Karpas-422 (cell line): ENCODE measurements at places on chromosomes 4 and X.
A peak's percentile ranks its signal among the peaks of the same experiment; 100 is the strongest.

- no peak for DNase-seq
Measured at GRCh38 chr4:54553001-54553400, 104.8 kb upstream of the KIT start.

- no peak for DNase-seq
Measured at GRCh38 chr4:165394275-165394674, 15.5 kb downstream of the CPE start.

DNA sequence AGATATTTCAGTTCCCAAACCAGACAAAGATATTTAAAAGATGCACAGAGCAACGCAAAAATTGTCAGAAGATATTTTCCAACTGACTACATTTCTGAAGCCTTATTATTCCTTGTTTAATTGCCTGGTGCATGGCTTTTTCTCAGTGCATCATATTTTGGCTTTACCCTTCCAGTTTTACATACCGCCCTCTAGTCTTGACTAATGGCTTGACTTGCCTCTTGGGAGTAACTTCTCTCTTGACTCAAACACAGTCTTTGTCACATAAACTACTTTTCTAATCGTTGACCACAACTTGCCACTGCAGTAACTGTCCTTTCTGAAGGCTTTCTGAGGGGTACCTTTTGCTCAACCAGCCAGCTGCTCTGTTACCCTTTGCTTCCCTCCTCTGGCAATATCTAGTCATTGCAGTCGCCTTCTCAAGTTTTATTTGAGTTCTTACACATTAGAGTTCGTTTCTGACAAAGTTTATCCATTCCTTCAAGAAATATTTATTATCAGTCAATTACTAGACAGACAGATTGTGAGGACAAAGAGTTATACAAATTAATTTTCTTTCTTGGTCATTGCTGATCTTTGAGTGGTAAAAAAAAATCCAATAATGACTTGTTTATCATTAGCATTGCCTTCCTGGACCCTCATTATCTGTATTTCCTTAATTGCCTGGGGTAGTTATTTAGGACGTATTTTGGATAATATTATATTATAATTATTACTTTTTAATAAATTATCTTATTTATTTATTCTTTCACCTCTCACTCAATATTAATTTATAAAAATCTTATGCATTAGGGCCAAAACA lies 506.9 kb upstream of the PCDH10 start:
- peak; percentile 86 for DNase-seq

DNA sequence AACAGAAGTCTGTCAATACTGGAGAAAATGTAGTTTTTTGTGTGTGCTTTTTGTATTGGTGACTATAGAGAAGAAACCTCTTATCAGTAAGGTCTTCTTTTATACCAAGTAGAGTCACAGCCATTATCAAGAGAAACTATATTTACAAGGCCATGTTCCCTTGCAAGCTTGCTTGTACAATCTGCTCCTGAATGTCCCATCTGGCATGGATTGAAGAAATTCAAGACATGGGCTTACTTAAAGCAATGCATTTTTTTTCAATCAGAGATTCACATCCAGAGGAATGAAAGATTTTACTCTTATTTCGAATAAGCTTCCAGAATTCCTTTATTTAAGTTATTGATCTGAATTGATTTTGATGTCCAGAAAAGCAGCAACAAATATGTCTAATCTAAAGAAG lies 537.3 kb upstream of the RPS6KA3 start:
- DNase-seq = no peak

- no peak for DNase-seq
Measured at GRCh38 chrX:70134116-70134477, 850 bp downstream of the IGBP1 start.

DNA sequence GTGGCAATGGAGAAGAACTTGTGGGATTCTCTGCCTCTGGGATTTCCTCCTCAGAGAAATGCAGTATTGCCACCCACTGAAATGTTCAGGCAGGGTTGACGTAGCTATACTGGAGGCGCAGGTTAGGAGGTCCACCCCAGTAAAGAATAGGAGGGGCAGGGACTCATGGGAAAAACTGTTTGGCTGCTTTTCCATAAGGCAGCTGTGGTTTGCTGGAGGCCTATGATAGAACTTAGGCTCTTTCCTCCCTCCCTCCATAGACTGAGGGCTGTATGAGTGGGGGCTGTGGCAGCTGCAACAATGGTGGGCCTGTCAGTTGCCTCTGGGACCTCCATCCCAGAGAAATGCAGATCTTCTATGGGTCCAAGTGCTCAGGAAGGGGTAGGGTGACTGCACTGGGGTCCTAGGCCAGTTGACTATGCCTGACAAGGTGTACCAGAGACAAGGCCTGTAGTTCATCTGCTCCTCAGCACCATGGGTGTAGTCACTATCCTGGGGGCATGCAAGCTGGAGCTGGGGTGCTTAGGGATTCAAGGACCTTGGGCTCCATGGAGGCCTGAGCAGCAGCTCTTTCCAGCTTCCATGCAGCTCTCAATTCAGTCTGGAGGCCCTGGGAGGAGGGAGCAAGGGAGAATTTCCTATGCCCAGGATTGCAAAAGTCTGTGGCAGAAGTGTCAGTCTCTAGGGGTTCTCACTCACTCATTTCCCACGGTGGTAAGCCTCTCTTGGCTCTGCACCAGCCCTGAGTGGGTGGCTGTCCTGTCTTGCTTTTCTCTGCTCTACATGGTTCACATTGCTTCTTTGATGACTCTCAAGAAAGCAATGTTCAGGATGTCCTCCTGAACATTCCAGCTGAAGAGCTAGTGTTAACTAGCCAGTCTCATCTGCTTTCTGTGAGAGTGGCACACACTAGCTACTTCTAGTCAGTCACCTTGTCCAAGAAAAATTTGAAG lies 353.0 kb downstream of the IDS start:
- DNase-seq = no peak

GRCh38 chrX:93985344-93986307 lies 311.6 kb downstream of the FAM133A start:
- no peak for DNase-seq

DNA sequence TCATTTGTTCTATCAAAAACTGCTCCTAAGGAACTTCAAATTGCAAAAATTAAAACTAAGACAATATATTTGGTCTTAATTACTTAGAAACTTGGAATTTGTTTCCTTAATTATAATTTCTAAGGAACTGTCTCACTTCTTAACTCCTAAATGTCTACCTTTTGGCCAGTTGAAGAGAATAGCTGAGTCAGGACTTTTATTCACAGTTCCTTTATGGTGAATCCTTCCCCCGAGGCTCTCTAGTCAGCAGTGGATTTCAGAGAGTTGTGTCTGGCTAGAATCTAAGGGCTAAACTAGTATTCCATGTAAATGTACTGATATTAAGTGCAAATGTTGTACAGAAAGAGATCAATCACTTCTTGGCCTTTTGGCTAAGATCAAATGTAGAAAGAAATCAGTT lies 69.3 kb downstream of the AMMECR1 start:
- DNase-seq = no peak

DNA sequence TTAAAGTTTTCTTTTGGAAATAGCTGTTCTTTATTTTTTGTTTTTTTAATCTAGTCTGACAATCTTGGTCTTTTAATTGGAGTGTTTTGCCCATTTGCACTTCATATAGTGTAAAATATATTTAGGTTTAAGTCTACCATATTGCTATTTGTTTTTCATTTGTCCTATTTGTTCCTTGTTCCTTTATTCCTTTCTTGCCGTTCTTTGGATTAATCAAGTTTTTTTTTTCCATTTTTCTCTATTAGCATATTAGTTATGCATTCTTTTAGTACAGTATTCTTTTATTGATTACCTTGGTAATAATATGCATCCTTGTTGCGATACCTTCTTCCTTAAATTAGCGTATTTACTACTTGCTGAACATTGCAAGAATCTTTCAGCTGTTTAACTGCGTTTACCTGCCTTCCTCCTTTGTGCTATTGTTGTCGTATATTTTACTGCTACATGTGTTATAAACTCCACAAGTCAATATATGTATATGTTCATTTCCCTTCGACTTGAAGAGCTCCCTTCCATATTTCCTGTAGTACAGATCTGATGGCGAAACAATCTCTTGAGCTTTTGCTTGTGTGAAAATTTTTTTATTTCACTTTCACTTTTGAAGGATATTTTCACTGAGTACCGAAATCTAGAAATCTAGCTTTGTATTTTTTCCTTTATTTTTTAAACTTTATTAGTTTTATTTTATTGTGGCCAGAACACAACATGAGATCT lies 23.9 kb upstream of the RNF212 start:
- DNase-seq = no peak

GRCh38 chrX:135974279-135974856 lies 580 bp upstream of the MMGT1 start:
- DNase-seq = peak; percentile 86

- DNase-seq = no peak
Measured at GRCh38 chr4:23500894-23501449, 388.9 kb downstream of the PPARGC1A start.

- DNase-seq = no peak
Measured at GRCh38 chr4:154490583-154491340, 837 bp downstream of the DCHS2 start.

- no peak for DNase-seq
Measured at GRCh38 chr4:126939401-126939800, 693.4 kb upstream of the INTU start.

DNA sequence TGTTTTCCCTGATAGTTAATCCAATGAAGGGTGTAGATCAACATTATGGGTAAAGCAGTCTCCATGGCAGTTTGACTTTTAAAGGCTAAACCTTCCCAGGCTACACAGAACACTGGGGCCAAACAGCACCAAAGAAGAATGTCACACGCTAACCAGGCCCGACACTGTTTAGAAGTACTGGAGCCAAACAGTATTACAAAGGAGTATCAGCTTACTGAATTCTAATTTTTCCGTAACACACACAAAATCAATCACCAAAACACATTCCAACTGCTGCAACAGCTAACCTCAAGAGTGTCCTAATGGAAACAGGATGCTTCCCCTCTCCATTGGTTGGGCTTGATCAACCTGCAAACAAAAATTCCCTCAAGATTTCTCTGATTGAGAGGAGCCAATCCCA lies 783.5 kb downstream of the PCDH18 start:
- no peak for DNase-seq

DNA sequence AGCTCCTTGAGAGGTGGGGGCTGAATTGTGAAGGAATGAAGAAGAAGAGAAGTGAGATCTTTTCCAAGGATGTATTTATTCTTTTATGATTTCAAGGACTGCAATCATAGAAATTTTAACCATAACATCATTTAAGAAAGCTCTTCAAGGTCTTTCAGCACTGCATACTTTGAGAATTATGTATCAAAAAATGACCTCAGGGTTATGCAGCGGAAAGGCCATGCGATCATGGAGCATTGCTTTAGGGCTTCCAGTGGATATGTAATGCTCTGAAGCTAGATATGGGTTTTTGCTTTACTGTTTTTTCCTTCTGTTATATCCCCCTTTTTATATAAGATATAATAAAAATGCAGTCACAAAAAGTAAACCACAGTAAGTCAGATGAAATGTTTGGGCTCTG lies 38.7 kb downstream of the SGMS2 start:
- DNase-seq = no peak

GRCh38 chr4:24885342-24885741 lies 27.5 kb downstream of the CCDC149 start:
- no peak for DNase-seq

DNA sequence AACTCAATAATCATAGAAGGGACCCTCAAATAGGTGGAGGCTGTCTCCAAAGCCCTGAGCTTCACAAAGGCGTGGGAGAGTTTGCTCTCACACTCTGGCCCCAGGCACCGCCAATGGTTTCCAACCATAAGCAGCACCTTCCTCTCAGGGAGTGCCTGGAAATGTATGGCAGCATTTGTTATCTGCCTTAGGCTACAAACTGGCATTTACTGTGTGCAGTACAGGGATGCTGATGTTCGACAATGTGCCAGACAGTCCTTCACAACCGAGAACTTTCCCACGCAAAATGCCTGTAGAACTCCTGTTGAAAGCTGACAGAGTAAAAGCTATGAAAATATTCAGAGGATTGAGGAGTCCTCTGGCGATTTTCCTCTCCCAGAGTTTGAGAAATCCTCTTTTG lies 55.7 kb upstream of the CDKN2AIP start:
- no peak for DNase-seq

GRCh38 chrX:37350034-37350365 lies 836 bp downstream of the PRRG1 start:
- DNase-seq = no peak

DNA sequence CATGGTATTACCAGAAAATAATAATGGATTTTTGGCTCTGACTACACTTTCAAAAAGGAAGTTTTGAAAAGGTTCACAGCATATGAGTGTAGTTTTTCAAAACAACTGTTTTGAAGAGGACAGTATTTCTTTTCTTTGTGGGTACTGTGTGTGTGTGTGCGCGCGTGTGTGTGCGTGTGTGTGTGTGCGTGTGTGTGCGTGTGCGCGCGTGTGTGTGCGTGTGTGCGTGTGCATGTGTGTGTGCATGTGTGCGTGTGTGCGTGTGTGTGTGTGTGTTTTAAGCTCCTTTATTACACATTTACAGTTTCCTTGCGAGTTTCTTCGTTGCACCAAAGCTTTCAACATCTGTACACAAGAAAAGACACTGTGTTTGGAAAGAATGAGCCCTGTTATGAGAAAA lies 755.4 kb downstream of the SH3BGRL start:
- no peak for DNase-seq

GRCh38 chrX:135340831-135341230 lies 31.6 kb downstream of the ETDC start:
- no peak for DNase-seq

DNA sequence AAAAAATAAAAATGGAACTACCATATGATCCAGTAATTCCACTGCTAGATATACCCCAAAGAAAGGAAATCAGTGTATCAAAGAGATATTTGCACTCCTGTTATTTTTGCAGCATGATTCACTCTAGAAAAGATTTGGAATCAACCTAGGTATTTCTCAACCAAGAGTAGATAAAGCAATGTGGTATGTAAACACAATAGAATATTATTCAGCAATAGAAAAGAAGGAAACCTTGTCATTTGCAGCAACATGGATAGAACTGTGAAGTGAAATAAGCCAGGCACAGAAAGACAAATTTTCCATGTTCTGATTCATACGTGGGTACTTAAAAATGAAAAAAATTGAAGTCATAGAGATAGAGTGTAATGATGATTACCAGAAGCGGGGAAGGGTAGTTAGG lies 362.3 kb upstream of the EPHA5 start:
- no peak for DNase-seq

DNA sequence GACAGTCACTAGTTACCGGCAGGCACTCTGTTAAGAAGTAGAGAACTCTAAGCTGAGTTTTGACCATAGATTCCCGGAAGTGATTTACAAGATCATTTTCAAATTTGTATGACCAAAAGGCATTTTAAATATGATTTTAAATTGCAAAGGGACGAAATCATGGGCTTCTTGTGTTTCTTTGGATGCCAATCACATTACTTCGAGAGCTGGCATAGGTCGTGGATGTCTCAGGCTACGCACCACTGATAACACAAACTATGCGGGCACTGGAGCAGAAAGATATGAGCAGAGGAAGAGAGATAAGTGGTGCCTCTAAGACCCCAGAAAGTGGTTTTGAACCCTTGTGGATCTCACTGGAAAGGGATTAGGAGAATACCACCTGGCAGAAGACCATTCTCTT lies 294.2 kb upstream of the FTHL17 start:
- no peak for DNase-seq

- peak; percentile 67 for DNase-seq
Measured at GRCh38 chrX:18424482-18425198, 768 bp upstream of the CDKL5 start.
